ENCODE measurements at places on chromosomes 2 and 18.

- DNase-seq: no peak
Observed at GRCh38 chr2:21972586-21972985, 848.8 kb downstream of the TDRD15 start.

DNA sequence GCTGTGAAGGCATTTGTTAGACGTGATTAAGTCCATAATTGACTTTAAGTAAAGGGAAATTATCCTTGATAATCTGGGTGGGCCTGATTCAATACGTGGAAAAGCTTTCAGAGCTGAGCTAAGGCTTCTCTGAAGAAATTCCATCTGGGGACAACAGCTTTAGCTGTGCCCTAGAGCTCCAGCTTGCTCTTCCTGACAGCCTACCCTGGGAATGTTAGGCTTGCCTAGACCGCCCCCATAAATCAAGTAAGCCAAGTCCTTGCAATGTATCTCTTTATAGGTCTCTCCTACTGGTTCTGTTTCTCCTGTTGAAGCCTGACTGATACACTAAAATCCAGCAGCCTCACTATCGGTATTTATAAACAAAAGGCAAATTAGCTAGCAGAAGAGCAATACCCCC, 160.0 kb downstream of the STK39 start:
- no peak for DNase-seq

GRCh38 chr18:8484951-8485350, 124.3 kb upstream of the RAB12 start:
- DNase-seq: no peak

GRCh38 chr18:54386043-54386442, 28.3 kb downstream of the C18orf54 start:
- no peak for DNase-seq

DNA sequence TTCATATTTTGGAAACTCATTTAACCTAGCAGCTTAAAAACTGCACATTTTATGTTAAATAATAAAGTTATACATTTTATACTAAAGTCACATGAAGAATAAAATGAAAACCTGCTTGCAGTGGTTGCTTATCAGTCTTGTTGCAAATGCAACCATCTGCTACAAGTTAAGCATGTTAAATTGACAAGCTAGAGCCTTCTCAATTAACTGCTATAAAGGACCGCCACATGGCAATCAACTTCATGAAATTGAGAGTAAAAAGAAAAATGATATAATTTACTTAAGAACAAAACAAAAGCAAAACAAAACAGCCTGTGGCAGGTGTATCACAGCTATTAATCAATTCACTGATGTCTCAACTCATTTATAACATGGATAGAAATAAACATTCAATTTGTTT, 78.7 kb downstream of the RTTN start:
- DNase-seq: no peak

DNA sequence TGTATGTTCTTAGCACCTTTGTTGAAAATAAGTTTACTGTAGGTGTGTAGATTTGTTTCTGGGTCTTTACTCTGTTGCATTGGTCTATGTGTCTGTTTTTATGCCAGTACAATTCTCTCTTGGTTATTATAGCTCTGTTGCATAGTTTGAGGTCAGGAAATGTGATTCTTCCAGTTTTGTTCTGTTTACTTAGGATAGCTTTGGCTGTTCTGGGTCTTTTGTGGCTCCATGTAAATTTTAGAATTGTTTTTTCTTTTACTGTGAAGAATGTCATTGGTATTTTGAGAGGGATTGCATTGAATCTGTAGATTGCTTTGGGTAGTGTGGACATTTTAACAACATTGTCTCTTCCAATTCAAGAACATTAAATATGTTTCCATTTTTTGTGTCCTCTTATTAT, 69.1 kb downstream of the ANKRD62 start:
- no peak for DNase-seq

DNA sequence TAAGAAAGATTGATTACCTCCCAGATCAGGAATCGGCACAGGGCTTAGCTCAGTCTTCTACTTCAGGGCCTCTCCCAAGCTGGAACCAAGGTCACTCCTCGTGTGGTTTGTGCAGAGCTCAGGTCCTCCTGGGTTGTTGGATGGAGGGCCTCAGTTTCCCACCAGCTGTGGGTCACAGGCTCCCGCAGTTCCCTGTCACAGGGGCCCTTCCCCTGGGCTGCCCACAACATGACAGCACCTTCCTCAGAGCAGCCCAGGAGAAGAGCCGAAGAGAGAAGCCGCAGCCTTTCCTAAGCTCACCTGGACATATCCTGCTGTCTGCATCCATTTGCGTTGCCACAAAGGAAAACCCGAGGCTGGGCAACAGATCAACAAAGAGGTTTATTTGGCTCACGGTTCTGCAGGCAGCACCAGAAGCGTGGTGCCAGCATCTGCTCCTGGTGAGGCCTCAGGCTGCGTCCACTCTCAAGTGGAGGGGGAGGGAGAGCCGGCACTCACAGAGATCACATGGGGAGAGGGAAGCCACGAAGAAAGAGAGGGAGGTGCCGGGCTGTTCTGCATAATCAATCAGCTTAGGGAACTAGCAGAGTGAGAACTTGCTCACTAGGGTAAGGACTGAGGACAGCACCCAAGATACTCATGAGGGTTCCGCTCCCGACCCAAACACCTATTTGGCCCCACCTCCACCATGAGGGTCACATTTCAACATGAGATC, 13.0 kb upstream of the ALLC start:
- no peak for DNase-seq

DNA sequence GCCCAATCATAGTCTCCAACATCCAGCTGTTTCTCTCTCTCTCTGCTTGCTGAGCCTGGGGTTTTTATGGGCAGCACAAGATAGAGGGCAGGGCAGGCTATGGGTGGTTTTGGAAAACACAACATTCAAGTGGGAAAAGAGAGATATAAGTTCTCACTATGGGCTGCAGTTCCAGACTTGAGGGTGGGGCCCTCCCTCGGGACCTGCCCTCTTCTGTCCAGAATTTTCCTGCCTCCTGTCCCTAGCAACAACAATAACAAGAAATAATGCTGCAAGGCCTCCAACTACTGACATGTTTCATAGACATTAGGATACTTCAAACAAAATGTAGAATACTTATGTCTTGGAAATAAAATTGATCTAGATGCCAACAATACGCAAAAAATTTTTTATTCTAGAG, 107.8 kb downstream of the C18orf54 start:
- DNase-seq: no peak

DNA sequence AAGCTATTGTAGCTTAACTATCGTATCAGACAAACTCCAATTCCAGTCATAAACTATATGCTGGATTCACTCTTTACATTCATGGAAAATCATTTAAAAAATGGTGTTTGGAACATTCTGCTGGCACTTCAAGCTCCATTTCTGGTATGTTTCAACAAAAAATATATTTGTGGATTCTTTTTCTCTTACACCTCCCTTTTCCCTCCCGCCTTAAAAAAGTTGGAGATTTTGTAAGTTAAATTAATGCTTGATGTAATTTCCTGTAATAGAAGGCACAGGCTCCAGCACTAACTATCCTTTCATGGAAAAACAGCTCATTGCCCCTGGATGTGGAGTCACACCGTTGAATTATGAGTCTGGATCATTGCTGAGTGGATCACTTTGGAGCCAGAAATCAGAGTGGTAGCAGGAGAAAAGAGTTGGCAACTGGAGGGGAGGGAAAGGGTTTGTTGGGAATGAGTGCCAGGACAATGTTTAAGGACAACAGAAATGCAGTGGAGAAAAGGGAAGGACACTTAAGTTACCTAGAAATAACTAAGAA, 102.8 kb downstream of the ICOS start:
- DNase-seq: no peak

DNA sequence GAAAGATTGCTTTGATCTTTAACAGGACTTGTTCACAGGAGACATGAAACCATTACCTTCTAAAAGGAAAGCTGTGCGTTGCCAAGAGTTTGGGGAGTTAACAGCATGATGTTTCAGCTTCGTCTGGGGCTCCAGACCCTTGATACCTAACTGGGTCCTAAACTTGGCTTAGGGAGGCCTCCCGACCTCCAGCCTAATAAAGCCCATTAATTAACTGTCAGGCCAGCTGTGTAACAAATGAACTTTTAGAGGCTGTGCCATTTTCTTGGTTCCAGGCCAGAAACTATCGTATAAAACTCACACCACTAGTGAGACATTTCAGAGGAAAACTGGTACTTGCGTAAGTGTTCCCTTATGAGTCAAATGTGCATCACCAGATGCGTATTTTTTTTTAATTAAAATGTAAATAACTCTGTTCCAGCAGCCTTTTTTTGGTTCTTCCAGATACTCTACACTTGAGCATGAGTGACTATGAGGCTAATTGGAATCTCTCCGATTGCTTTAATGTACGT, 236.5 kb downstream of the BCL2 start:
- no peak for DNase-seq

GRCh38 chr2:65377556-65378192, 54.7 kb downstream of the SPRED2 start:
- no peak for DNase-seq

GRCh38 chr2:236847023-236847422, 238.7 kb upstream of the COPS8 start:
- no peak for DNase-seq

DNA sequence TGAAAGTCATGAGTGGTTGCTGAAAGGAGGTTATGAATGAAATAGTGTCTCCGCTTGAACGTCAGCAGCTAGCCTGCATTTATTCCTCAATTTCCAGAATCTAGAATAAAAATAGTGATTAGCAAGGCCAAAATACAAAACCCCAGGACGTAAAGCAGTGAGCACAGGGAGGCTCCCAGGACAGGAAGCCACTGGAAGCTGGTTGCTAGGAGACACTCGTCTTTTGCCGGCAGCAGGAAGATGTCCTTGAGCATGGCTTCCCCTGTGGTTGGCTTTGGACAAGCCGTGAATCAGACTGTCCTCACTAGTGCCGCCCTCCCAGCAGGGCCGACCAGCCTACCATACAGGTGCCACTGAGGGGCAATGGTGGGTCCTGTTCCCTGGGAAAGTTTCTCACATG, 374.4 kb downstream of the MTX2 start:
- no peak for DNase-seq

DNA sequence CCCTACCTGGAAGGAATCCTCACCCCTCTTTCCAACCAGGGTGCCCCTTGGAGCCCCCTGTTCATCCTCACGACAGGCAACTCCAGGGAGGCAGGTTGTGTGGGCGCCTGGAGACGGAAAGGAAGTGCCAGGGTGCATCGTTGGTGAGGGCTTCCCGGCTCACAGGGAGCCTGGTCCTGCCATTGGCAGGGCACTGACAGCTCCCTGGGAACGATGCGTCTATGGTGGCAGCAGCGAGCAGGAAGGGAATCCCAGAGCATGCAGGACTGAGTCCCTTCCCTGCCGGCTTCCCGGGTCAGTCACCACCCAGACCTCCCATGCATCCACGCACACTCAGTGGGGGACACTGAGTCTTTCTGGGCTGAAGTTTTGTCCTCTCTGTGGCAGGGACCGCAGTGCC, 117.6 kb downstream of the INHBB start:
- no peak for DNase-seq

DNA sequence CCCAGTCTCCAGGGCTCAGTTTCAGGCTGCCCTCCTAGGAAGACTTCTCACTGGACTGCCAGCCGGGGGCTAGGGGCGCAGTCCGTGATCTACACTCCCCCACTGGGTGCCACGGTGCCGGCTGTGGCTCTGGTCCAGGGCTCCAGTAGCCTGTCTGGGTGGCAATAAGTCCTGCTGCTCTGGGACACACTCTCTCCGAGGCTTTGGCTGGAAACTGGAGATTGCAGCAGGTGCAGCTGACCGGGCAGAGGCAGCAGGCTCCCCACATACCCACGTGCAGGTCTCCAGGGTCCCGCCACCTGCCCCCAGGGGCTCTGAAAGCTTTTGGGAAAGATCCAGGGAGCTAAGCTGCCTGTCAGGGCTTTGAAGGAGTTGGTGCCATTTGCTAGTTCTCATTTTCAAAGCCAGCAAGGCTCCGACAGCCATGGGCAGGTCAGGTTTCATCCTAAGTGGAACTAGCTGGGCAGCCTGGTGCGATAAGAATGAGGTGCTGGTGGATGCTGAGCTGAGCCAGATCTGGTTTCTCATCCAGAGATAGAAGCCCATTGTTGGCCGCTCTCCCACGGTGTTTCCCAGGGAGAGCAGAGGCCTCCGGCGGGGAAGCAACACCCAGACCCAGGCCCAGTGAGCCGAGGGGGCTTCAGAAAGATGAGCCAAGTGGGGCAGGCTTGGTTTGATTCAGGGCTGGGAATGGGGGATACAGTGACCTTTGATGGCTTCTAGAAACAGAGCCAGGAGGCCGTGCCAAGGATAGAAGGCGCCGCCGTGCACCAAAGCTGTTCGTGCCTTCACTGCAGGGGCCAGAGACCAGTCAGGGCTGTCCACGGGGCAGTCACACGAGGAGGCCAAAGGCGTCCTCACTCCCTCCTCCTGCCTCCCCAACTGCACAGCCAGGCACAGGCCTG, 141.7 kb upstream of the GPC1 start:
- no peak for DNase-seq

DNA sequence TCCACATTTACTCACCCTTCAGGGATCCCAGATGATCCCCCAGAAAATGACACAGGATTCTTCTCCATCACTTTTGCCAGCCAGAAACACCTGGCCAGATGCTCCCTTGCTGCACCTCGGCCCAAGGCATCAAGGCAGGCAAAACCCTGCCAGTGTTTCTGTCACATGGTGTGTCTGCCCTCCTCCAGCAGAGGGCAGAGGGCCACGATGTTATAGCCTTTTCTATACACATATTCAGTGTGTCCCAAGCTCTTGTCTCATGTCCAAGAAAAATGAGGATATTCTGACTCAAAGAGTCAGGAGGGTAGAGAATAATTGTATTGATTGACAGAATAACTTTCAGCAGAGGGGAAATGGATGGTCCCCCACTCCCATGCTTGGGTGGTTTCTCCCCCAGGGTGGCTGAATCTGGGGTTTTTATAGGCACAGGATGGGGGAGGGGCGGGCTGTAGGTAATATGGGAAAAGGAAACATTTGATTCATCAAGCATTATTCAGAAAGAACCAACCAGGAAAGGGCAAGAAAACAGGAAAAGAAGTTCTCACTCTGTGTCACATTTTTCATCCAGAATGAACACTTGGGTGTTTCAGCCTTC, 933.9 kb downstream of the TRIB2 start:
- DNase-seq: no peak

DNA sequence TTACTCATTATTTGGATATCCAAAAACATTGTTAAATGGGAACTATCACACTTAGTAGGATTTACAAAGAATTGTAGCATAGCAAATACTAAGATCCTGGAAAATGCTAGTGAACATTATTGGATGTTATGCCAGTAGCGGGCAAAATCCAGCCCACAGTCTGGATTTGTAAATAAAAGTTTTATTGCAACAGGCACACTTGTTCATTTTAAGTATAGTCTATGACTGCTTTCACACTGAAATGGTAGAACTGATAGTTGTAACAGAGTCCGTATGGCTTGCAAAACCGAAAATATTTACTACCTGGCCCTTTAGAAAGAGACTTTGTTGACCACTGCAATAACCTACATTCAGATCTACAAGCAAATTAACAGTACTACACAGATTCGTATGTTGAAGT, 53.6 kb downstream of the ACVR1 start:
- DNase-seq: no peak

DNA sequence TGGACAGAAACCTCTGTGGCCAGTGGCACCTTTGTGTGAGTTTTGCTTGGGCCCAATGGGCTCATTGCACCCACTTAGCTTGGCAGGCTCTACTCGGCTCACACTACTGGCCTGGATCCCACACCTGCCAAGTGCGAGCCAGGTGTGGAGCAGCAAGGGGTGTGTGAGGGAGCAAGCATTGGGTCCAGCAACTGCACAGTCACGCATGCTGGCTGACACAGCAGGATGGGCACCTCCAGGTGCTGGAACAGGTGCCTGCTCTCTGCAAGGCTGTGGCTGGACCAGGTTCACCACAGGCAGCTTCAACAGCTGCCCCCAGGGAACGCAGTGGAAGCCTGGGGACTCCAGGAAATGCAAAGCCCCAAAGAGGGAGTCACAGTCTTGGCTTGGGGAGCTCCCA, 94.2 kb downstream of the DOK6 start:
- DNase-seq: no peak

Measured in stimulated activated CD4-positive, alpha-beta T cell treated with anti-CD3 and anti-CD28 coated beads, Interleukin-2, amount 100 ng/mL, for 4 hours (primary cell).